Stimulated activated CD4-positive, alpha-beta T cell treated with anti-CD3 and anti-CD28 coated beads, Interleukin-1b, Interleukin-23, amount 100 ng/mL, for 1 hour (primary cell): ENCODE measurements at places on chromosomes 3 and 15.

DNA sequence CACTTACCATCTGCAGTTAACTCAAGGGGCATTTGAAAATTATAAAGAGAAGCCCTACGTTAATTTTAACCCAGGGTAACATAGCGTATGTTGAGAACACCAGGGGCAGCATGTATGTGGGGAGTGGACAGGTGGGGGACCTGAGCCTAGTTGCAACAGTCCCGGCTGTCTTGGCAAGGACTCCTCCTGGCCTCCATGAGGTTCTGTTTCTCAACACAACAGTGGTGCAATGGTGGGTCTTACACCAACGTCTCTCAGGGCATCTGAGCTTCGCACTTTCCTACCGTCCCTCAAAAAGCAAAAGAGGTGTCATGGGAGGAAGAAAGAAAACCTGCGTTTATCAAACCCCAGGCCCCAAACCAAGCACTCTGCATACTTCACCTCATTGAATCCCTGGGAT lies 50.6 kb downstream of the MGLL start:
- no peak for DNase-seq

- DNase-seq = no peak
Measured at GRCh38 chr15:78087951-78088772, 4.2 kb upstream of the SH2D7 start.

DNA sequence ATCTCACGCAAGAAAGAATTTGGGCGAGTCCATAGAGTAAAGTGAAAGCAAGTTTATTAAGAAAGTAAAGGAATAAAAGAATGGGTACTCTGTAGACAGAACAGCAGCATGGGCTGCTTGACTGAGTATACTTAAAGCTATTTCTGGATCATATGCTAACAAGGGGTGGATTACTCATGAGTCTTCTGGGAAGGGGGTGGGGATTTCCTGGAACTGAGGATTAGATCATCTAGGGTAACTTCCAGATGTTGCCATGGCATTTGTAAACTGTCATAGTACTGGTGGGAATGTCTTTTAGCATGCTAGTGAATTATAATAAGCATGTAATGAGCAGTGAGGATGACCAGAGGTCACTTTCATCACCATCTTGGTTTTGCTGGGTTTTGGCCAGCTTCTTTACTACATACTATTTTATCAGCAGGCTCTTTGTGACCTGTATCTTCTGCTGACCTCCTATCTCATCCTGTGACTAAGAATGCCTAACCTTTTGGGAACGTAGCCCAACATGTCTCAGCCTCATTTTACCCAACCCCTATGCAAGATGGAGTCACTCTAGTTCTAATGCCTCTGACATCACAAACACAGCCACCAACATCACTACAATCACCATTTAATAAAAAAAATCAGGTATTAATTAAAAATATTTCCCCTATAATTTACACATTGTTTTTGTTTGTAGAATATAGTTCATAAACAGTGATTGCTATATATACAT lies 890.7 kb upstream of the EPHA6 start:
- no peak for DNase-seq

GRCh38 chr3:19543212-19543841 lies 390.7 kb downstream of the EFHB start:
- no peak for DNase-seq

- no peak for DNase-seq
Measured at GRCh38 chr3:81744366-81744765, 17.1 kb downstream of the GBE1 start.

- DNase-seq = no peak
Measured at GRCh38 chr15:64766058-64766457, 9.3 kb downstream of the RBPMS2 start.

DNA sequence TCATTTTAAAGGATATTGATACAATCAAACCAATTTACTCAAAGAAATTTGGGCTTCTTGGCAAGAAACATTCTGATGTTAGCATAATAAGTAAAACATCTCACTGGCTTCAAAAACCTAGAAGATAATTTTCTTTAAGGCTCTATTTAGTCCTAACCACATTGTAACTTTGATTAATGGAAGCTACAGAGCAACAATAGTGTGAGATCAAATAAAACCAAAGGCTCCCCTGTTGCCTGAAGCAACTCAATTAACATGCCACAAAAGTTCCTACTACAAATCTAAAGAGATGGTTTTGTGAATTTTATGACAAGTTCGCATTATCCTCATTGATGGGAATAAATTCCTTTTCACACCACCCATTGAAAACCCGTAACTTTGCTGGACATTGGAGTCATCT lies 5.9 kb downstream of the DPH6 start:
- DNase-seq = no peak

- DNase-seq = no peak
Measured at GRCh38 chr3:119365418-119365817, 71.2 kb downstream of the ARHGAP31 start.

DNA sequence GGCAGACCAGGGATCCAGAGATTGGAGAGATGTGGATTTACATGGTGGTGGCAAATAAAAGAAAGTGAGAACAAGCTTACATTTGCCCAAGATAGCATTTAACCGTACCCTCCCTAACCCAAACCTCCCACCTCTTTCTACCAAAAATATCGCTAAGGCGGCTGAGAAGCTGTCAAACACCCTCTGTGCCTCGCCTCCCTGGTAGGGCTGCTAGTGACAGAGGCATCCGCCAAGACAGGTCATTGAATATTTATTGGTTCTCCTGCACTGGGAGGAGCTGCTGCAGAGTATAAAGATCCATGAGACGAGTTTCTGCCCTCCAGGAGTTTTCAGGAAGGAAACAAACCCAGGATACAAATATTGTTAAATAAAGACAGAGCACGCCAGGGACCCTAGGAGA lies 107.3 kb upstream of the TMC3 start:
- DNase-seq = no peak

DNA sequence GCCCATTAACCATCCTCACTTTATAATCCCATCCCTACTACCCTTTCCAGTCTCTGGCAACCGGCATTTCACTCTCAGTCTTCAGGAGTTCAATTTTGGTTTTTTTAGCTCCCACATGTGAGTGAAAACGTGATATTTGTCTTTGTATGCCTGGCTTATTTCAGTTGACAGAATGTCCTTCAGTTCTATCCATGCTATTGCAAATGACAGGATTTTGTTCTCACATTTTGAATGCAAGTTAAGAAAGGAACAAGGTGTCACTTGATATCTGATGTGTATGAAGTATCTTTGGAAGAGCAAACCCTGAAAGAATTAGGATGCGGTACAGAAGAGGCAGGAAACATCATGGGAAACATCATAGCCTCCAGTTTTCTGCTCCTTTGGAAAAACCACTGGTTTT lies 298.1 kb downstream of the THSD4 start:
- no peak for DNase-seq

GRCh38 chr15:53212785-53213184 lies 422.6 kb upstream of the ONECUT1 start:
- no peak for DNase-seq

GRCh38 chr15:33125894-33126537 lies 68.5 kb downstream of the FMN1 start:
- DNase-seq = no peak

DNA sequence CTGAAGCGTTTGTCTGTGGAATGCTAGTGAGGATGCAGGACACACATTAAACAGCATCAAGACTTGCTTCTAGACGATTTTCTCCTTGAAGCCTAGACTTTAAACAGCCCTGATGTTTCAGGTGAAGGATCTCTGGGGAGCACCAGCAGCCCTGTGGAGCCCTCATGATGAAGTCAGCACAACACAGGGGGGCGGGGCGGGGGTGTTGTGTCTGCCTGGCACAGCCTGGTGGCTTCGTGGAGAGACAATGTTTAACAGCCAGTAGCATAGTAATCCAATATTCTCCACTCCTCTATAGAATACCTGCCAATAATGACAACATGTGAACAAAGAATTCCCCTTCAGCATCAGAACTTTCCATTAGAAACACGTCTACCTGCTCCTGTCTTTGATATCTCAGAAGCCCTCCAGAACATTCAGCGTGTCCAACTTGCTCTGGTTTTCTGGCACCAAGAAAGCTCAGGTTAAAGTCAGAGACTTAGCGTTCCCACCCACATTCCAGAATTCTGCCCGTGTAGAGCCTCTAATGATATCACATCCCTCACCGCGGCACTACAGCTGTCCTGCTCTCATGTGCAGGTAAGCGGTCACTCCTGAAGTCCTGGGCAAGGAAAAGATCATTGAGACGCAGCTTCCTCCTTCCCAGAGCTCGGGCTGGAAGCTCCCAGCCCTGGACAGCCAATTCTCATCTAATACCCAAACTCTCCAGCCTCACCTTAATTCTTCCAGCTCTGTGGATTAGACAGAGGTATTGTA lies 98.0 kb downstream of the ATP10A start:
- no peak for DNase-seq

GRCh38 chr3:46127503-46127902 lies 80.6 kb downstream of the CCR1 start:
- no peak for DNase-seq

GRCh38 chr3:44721231-44722102 lies 8.0 kb upstream of the ZNF501 start:
- no peak for DNase-seq

DNA sequence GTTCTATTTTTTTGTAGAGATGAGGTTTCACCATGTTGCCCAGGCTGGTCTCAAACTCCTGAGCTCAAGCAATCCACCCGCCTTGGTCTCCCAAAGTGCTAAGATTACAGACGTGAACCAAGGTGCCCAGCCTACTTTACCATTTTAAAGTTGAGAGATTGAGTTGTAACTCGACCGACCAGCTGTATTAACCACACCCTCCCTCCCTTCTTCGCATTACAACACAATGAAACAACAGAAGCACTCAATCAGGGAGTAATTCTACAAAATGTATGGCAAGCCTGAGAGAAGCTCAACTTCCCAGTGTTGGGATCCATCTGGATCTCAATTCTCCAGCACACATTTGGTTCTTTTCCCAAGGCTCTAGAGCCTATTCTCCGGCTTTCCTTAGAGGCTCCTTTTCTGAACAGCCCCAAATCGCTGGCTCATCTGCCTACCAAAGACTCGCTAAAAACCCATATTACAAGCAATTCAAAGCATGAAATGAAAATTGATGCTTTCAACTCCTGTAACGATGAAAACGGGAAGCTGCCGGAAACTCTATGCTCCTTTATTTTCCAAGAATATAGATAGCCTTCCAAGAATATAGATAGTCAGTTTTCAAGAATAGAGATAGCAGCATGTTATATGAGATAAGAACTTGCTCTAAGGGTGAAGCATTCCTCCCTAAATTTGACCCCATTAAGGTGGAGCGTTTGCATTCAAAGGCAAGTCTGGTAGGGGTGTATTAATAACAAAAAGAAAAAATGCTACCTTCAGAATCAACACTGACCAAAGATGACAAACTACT lies 450.9 kb downstream of the MAGI1 start:
- DNase-seq = no peak

DNA sequence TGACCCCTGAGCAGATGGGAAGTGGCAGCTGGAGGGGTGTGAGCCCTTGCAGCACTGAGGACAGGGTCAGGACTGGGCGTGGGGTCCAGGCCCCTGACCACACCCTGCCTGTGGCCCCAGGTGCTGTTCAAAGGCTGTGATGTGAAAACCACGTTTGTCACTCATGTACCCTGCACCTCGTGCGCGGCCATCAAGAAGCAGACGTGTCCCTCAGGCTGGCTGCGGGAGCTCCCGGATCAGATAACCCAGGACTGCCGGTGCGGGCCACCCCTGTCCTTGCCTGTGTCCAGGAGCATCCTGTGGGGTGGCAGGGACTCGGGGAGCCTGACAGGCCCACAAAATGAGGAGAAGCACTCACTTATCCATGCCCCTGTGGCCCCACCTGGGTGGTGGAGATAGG lies 5.9 kb downstream of the STAB1 start:
- no peak for DNase-seq

GRCh38 chr3:137765310-137766033 lies 1.4 kb downstream of the SOX14 start:
- no peak for DNase-seq

DNA sequence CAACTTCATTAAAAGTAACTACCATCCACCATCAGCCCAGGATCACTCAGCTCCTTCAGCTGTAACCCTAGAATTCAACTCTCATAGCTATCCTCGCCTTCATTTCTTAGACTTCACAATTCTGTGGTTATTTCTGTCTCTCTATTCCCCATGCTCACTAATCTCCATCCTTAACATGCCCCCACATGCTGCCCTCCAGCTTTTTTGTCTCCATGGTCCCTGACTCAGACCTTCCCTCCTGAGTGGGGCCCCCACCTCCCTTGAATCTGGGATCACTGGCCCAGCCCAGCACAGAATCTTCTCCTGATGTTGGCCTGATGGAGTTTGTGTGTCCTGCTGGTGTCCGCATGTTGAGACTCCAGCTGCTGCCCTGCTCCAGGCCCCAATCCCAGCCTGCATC lies 41.7 kb downstream of the CHST14 start:
- DNase-seq = no peak

GRCh38 chr3:150469031-150469930 lies 61.2 kb downstream of the TSC22D2 start:
- no peak for DNase-seq

- no peak for DNase-seq
Measured at GRCh38 chr3:178485756-178486155, 50.5 kb upstream of the KCNMB2 start.

DNA sequence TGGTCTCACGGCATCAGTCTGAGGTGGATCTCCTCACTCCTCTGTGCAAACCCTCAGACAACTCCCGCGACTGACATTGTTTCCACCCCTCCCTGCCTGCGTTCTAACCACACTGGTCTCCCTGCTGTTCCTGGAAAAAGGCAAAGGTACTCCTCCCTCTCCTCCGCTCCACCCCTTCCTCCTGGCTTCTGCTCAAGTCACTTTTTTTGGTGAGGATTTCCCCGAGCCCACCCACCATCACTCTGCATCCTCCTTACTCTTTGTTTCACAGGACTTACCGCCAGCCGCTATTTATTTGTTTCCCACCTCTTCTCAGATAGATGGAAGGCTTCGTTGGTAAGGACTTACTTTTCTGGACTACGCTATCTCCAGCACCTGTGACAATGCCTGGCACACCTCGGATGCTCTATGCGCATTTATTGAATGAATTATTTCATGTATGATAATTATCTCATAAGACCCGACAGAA lies 25.6 kb downstream of the PRR23E start:
- no peak for DNase-seq

- DNase-seq = no peak
Measured at GRCh38 chr3:181919375-181919774, 207.7 kb downstream of the SOX2 start.

- DNase-seq = no peak
Measured at GRCh38 chr15:62558640-62559380, 393.7 kb upstream of the C2CD4B start.

- DNase-seq = no peak
Measured at GRCh38 chr3:18557216-18557615, 132.1 kb upstream of the SATB1 start.

GRCh38 chr15:68492855-68493254 lies 60.9 kb upstream of the ITGA11 start:
- DNase-seq = no peak

GRCh38 chr3:10678796-10679376 lies 137.1 kb upstream of the SLC6A11 start:
- no peak for DNase-seq

- no peak for DNase-seq
Measured at GRCh38 chr3:54999811-55000210, 72.0 kb upstream of the LRTM1 start.

GRCh38 chr3:190435618-190436017 lies 14.1 kb downstream of the TMEM207 start:
- no peak for DNase-seq

GRCh38 chr3:194111336-194111735 lies 24.6 kb upstream of the HES1 start:
- no peak for DNase-seq

GRCh38 chr15:42711746-42712145 lies 25.2 kb downstream of the CDAN1 start:
- DNase-seq = no peak

- no peak for DNase-seq
Measured at GRCh38 chr3:32595323-32595722, 24.7 kb upstream of the DYNC1LI1 start.
